Activated T-helper 1 cell treated with anti-CD3 and anti-CD28 coated beads, Interleukin-12 subunit alpha, Interleukin-12 subunit beta, Interleukin-2, Interleukin-4 antibody, amounts not matched to agents 30 ng/mL and 10 ng/mL and 1 ng/mL, durations not matched to agents 14 hours and 24 hours and 36 hours (primary cell): ENCODE measurements at places on chromosomes 5 and 9.

- no peak for DNase-seq
Measured at GRCh38 chr5:3300726-3301125, 294.9 kb upstream of the IRX1 start.

DNA sequence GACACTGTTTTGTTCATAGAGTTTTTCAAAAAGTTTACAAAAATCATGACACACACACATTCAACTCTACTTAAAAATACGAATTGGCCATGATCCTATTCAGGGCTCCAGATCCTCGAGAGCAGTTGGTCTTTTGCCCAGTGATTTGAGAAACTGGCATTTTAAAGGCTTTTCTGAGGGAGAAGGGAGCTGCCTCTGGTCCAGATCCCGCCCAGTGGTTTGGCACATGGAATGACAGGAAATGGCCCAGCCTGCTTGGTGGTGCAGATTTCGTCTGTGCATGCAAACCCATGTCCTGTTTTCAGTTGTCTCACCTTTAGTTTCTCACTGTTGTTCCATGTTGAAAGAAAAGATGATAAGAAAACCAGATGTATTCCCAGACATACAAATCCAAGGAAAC lies 3.6 kb downstream of the CAMK4 start:
- DNase-seq = no peak

DNA sequence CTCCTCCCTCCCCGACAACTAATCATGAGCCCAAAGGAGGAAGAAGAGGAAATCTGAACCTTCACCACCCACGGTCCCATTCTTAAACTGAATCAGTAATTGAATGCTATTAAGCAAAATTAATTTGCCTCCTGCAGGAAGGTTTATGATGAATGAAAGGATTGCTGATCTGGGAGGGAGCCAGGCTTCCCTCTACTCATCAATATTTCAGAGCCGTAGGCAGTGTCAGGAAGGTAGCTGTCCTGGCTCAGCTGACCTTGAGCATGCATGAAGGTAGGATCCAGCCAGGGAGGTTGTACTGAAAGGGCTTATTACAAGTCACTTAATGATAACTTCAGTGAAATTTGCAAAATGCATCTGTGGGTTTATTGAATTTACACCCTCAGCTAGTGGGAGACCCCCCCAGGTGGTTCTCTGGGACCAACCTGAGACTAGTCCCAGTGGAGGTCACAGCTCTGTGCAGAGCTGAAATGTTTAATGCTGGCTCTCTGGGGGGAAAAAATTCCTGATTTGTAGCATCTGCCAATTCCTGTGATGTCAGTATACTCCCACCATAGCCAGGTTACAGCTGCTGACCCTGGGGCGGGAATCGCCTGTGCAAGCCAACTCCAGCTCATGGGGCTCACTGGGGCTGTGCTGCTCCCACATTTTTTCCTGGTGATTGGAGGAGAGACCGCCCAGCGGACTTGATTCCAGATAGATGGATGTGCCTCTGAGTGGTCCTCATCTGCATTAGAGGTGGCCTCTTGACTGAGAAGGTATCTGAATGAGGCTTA lies 47.9 kb upstream of the NCS1 start:
- DNase-seq = no peak

- no peak for DNase-seq
Measured at GRCh38 chr5:163613150-163613442, 107.7 kb downstream of the MAT2B start.

DNA sequence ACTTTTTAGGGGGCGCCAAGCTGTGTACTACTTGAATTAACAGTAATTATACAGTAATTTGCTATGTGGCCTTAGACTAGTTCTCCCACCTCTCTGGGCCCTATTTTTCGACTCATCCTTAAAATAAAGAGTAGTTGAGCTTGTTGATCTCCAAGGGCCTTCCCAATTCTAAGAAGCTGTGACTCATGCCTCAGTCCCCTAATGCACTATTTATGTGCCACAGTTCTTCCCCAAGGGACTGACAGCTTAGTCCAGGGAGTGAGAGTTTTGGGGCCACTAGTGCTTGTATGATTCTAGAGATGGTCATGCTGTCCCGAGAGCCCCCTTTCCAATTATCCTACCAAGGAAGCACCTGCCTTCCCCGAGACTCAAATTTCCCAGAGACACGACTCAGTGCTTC lies 149.7 kb downstream of the PAPPA start:
- DNase-seq = no peak
